ENCODE measurements at places on chromosomes 13 and 19. TPM values are rescaled to one million over a fixed set of nuclear protein-coding genes. Genes with fewer than 3 reads are reported as not detected.

DNA sequence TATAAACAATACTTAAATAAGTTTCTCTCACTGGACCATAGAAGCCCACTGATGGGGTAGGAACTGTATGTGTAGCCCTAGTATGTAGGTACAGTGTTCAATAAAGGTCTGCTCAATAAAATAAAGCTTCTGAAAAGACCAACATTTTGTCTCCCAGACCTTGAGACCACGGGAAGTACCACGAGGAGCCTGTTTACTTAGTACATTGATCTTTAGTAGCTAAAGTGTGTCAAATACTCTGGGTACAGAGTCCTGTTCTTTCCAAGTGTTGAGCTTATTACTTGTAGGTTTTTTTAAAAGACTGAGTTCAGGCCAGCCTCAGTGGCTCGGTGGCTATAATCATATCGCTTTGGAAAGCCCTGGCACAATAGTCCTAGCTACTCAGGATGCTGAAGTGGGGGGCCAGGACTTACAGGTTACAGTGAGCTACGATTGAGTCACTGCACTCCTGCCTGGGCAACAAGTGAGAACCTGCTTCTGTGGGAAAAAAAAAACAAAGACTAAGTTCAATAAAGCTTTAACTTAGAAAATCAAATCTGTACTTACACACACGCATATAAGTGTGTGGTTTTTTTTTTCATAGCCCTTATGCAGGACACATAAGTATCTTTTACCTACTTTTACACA lies 3.4 kb downstream of the MTRF1 start:
- no peak for DNase-seq

- peak; percentile 91 for DNase-seq
Observed at GRCh38 chr19:11125994-11126685, 29.4 kb downstream of the SPC24 start.

DNA sequence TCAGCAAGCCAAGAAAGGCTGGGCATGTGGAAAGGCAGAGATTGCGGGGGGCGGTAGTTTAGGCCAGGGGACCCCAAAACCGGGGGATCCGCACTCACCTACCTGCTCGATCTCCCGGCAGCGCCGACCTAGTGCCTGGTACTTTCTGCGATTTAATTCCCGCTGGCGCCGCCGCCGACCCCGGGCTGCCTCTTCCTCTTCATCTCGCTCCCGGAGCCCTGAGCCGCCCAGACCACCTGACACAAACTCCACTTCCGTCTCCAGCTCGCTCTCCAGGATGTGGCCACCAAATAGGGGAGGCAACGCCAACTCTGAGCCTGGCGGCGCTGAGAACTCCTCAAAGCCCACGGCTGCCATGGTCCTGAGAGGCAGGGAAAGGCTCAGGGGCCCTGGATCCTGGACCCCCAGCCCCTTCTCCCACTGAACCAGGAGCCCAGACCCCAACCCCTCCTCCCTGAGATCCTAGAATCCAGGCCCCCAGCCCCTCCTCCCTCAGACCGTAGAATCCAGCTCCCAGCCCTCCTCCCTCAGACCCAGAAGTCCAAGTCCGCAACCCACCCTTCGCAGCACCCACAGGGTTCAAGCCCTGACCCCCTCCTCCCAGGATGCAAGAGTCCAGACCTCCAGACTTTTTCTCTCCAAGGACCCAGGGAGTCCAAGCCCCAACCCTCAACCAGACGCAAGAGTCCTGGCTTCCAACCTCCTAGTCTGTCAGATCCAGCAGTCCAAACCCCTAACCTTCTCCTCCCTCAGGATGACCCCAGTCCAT lies 933 bp downstream of the TFPT start:
- DNase-seq = no peak

DNA sequence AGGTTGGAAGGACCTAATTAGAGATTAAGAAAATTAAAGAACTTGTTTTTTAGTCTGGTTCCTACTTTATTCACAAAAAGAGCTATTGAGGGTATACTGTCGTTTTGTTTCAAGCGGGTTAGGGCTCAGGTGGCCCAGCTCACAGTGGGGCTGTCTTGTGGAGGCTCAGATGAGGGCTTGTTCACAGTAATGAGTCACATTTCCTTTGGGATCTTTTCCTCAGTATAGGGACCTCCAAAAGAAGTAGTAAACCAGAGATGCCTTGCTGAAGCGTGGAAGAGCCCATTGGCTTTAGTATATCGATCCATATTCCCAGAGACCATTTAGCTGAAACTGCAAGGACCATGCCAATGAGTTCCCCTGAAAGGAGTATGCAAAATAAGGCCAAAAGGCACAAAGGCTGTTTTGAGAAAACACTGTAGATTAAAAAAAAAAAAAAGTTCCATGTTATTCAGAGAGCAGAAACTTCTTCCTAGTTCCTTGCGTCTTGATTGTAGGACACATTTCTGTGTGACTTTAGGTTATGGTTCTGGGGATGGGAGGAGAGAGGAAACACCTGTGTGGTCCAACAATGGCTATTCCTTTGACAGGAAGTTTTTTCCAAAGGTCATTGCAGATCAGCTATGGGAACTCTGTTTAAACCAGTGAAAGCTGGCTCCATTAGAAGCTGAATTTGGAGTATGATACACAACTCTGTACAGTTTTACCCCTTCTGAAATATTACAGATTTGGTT lies 32.8 kb upstream of the GPI start:
- DNase-seq = no peak

- DNase-seq = no peak
Observed at GRCh38 chr19:41690801-41691065, 2.7 kb upstream of the CEACAM7 start.

DNA sequence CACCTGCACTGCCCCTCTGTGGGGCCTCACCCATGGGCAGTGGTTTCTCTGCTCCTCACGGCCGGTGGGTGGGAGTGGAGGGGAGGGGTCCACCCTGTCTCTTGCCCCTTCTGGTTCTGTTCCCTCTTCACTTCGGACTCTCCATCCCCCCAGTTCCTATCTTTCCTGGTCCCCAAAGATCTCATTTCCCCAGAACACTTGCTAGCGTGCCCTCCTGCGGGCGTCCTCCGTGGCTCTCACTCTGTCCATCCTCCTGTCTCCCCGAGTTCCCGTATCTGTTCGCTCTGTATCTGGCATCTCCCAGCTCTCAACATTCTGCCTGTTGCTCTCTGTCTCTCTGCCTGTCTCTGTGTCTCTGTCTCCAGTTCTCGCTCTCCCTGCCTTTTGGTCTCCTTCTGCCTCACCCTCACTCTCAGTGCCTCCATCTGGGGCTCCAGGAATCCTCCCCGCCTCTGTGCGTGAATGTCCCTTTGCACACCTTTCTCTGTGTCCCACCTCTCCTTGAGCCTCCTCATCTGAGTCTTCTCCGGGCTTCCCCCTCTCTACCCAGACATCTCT lies 363 bp downstream of the SPIB start:
- no peak for DNase-seq

GRCh38 chr19:54558339-54558738 lies 15.3 kb upstream of the LILRA2 start:
- DNase-seq = no peak

DNA sequence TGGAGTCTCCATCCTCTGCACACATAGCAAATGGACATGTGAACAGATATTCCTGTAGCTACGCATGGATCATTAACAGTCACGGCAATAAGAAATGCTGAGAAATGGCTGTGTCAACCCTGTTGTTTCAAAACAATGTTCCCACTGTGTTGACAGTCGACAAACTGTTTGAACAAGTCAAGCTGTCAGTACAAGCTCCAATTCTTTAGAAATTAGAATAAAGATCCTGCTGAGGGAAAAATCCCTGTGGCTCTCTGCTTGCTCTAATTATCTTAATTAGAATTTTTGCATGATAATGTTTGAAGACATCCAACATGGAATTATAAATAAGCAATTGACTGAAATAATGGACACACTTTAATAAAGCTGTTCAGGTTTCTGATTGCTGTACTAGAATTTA lies 37.9 kb upstream of the CPB2 start:
- DNase-seq = no peak

- DNase-seq = no peak
Observed at GRCh38 chr19:663682-664117, 686 bp upstream of the RNF126 start.

DNA sequence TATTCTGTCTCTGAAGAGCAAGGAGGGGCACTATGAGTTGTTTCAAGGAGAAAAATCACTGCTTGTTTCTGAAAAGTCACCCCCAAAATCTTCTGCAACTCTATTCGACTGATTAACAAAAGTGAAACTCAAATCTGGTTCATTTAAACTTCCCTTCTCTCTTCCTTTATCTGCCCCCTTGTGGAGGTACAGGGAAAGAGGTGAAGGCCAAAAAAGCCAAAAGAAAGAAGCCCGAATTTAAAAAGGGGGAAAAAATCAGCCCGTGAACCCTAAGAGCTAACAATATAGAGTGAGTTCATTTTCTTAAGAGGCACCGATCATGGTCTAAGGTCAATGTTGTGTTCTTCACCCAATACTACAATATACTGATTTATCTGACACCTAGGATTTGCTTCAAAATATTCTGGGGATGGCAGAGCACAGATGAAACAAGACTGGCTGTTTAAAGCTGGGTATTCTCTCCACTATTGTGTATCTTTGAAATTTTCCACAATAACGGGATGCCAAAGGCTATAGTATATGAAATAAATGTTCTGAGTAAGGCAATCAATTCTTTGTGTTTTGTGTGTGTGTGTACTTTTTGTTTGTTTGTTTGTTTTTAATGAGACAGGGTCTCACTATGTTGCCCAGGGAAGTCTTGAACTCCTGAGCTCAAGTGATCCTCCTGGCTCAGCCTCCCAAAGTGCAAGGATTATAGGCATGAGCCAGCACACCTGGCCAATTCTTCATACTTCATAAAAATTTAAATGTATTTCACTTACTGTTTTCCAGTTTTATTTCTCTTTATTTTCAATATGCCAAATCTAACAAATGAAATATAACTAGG lies 55.0 kb upstream of the EEF1AKMT1 start:
- no peak for DNase-seq

FXYD3 gene
- total RNA-seq = not detected

PSG6 gene
- not detected for total RNA-seq

FAM124A gene
- 22.4 TPM for total RNA-seq

KL gene
- total RNA-seq = 3.7 TPM

CEACAM5 gene
- not detected for total RNA-seq

EID2 gene
- 11.8 TPM for total RNA-seq
